M059J (cell line): ENCODE measurements at places on chromosomes 5 and 9.
A peak's percentile ranks its signal among the peaks of the same experiment; 100 is the strongest.

DNA sequence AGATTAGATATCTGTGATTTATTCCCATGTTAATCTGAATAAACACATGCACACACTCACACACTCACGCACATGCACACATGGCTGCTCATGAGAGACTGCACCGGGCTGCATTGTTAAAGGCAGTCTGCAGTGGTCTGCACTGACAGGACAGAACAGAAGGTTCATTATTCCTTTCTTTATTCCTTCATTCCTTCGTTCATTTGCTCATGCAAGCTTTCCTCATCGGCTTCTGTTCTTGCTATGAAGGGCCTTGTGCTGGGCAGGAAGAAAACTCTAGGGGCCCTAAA lies 41.4 kb upstream of the FSTL4 start:
- DNase-seq: no peak

- DNase-seq: no peak
Observed at GRCh38 chr9:114895521-114895991, 34.8 kb downstream of the TNFSF8 start.

GRCh38 chr5:160251406-160252155 lies 22.3 kb downstream of the FABP6 start:
- no peak for DNase-seq

DNA sequence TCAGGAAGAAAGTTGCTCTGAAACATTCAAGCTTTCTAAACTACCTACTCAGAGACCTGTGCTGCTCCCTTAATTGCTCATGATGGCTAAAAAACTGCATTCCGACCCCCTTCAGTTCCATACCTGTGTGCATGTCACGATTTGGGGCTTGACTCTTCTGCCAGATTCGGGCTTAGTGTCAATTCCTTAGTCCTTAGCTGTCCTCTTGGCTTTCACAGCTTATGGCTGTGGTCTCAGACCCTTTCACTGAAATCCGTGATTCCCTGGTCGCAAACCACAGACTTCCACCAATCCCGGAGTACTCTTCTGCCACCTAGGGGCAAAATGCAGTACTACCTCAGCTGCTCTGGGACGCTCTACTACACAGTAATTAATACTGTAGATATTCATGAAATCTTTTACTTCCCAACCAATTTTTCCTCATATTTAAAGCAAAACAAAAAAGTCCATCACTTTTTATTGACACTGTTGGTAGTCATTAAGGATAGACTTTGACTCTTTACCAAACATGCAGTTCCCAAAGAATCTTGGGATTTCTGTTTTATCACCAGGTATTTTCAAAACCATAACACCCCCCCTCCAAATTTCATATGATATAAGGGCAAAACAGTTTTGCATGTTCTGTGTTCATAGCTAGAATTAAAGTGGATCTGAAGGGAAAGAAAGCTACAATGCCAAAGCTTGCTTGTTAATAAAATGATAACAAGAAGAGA lies 617.4 kb downstream of the SLCO4C1 start:
- DNase-seq: peak; percentile 52

GRCh38 chr9:127809540-127810377 lies 7.1 kb downstream of the FPGS start:
- no peak for DNase-seq

- no peak for DNase-seq
Observed at GRCh38 chr9:83505282-83505681, 32.9 kb downstream of the FRMD3 start.

- DNase-seq: no peak
Observed at GRCh38 chr9:124947727-124948391, 7.0 kb upstream of the GOLGA1 start.

- peak; percentile 79 for DNase-seq
Observed at GRCh38 chr5:103397739-103398581, 139.4 kb downstream of the MACIR start.

DNA sequence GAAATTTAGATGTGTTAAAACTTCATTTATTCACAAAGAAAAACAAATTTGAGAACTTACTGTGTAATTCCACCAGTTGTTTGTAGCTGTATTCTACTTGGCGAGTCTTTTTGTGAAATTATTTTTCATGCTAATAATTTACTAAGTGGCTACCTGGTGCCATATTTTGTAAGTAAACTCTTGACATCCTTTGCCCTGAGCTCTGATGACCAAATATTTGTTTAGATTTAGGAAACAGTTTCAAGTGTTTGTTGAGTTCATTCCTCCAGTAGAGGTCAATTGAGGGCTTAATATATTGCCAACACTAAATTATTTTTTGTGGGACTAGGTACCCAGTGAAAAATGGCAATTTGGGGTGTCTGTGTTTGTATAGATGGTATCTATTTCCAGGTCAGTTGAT lies 3.7 kb downstream of the CNTLN start:
- DNase-seq: no peak

GRCh38 chr5:91434348-91434747 lies 51.2 kb upstream of the ARRDC3 start:
- no peak for DNase-seq

- DNase-seq: peak; percentile 96
Observed at GRCh38 chr5:93189707-93190120, 391.3 kb downstream of the NR2F1-AS1 start.

- DNase-seq: no peak
Observed at GRCh38 chr9:36286388-36286787, 28.1 kb upstream of the GNE start.

GRCh38 chr5:118968406-118968911 lies 19.9 kb downstream of the DTWD2 start:
- DNase-seq: no peak

DNA sequence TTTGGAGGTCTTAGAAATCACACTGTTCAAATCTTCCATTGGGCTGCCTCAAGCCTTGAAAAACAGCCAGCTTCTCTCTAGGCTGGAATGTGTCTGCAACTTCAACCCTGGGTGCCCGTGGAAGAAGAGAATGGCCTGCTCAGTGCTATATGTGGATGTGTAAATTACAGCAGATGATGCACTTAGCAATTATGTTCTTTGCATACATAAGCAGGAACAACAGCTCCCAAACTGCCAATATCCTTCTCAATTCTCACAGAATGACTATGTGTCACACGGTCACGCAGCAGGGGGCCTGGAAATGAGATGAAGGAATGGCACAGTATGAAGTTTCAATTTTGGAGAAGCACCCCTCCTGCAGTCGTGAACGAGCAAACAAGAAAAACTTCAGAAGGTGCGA lies 175.2 kb upstream of the SMARCA2 start:
- DNase-seq: no peak
